Anterior cingulate cortex (tissue), 58 donors: ENCODE measurements at places on chromosomes 16 and 17.

DNA sequence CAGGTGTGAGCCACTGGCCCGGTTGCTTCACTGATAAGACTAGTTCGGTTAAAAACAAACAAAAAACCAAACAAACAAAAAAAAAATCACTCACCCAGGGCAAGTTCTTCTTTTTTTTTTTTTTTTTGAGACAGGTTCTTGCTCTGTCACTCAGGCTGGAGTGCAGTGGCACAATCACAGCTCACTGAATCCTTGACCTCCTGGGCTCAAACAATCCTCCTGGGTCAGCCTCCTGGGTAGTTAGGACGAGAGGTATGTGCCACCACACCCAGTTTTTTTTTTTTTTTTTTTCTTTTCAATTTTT is 119.5 kb upstream of the CORO6 start:
- DNase-seq: no peak

GRCh38 chr17:74466111-74466827 is at the start of gene CD300A:
Gene CD300A, plus strand, starts transcription at chr17:74466634. Its CDS starts 70 bp downstream, at chr17:74466704.
- DNase-seq: no peak

DNA sequence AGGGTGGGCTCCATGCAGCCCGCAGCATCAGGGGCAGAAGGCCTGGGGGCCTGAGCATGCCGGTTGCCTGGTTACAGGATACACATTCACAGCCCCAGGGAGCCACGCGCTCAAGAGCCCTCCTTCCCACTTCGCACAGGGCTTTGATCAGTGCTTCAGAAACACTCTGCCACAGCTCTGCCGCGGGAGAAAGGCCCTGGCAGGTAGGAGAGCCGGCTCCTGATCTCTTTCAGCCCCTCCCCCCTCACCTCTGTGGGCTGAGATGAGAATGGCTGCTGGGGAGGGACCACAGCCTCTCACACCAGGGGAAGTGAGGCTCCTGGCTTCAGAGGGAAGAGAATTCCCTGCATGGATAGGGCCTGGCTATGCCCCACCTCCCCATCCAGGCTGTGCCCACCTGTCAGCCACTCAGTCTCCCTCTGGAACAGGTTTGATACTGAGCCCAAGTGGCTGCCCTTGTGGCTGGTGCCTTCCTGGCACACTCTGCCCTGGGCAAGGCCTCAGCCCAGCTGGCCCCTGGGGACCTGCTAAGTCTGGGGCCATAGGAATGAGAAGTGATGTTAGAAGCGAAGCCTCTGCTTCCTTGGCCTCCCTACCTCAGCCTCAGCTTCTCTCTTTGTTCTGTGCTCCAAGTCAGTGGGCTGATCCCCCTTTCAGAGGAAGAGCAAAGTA is 8.6 kb downstream of the DOK4 start:
- DNase-seq: no peak

DNA sequence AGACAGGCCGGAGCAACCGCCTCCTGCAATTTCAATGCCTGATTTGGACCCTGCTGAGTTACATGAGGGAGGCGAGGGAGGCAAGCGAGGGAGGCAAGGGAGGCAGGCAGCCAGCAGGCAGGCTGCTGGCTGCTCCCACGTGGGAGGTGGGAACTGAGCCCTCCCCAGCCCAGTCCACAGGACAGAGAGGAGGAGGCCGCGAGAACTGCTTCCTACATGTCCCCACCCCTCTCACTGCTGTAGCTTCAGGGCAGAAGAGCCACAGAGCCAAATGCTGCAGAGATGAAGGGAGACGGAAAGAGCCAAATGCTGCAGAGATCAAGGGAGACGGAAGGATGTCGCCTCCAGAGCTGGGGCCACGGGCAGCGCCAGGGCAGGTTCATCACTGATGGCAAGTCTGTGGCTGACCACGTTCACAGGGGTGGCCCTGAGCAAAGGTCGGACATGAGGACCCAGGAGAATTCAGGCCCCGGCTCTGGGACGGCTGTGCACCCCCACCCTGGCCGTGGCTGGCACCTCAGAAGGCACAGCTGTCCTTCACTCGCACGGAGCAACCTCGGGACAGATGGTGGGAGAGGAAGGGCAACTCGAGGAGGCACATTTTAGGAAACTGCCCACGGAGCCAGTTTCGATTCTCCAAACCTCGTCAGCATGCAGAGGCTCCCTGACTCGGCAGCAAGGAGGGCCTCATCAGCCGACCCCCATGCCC is 21.5 kb downstream of the RPH3AL start:
- peak; percentile 32 for DNase-seq

GRCh38 chr17:28081467-28081866 is 39.0 kb downstream of the NLK start:
- no peak for DNase-seq

DNA sequence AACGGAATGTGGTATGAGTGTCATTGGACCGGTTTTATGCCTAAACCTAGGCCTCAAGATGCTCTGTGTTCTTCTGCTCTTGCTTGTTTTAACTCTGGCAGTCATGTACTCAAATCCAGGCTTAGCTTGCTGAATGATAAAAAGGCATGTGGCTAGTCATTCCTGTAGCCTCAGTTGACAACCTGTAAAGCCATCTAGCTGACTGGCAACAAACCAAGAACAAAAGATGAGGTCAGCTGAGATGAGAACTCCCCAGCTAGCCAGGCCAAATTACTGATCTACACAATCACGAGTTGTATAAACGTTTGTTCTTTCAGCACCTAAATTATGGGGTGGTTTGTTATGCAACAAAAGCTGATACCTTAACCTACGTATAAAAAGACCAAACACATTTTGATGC is 1406.0 kb upstream of the CDH8 start:
- DNase-seq: no peak

DNA sequence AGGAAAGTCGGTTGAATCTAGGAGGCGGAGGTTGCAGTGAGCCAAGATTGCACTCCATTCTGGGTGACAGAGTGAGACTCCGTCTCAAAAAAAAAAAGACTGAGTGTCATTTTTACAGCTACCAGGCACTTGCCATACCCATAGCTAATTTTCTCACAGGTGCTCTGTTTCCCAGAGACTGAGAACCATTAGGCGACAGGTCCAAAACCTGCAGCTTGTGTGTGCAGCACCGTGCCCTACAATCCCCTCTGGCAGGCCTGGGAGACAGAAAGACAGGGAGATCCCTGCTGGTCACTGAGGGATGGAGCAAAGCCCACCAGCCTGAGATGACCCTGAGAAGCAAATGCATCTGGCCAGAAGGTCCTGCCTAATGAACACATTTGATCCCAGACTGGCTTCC is 2.7 kb downstream of the TFAP4 start:
- DNase-seq: no peak

- DNase-seq: no peak
Observed at GRCh38 chr17:51500454-51500853, 240.1 kb downstream of the UTP18 start.

DNA sequence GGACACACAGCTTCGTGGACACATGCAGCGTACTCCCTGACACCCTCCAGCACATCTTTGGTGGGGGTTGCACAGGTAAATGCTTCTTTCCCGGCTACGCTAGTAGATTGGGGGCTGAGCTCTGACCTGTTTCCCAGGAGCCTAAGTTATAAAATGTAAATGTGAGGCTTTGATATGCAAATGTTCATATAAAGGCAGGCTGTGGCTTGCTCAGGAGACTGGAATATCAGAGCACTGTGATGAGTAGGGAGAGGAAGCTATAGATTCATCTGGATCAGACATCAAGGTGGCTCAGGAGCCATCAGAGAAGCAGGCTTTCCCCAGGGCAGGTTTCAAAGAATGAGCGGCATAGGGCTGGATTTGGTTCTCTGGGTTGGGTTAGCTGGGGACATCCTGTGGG is 3.4 kb upstream of the ETV4 start:
- DNase-seq: no peak

DNA sequence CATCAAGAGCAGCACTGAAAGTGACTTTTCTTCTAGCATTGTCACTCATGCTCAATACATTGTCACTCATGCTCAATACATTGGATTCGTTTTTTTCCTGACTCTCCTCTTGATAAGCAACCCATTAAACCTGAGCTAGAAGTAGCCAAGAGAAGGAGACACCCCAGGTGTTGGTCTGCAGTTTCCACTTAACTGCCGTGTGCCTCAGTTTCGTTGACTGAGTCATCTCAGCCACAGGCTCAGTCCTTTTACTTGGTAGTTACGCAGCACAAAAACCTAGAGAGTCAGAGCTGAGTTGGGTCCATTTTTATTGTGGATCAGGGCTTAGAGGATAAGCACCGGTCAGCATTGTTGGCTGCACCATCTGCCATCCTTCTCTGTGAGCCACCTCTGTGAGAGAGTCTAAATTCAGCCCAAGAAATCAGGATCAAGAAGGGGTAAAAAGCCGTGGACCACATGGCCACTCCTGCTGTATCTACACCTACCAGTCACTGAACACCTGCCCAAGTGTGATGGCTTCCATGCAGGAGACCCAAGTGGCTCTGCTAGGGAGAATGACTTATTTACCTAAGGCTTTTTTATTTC is 11.3 kb downstream of the GINS2 start:
- DNase-seq: no peak

DNA sequence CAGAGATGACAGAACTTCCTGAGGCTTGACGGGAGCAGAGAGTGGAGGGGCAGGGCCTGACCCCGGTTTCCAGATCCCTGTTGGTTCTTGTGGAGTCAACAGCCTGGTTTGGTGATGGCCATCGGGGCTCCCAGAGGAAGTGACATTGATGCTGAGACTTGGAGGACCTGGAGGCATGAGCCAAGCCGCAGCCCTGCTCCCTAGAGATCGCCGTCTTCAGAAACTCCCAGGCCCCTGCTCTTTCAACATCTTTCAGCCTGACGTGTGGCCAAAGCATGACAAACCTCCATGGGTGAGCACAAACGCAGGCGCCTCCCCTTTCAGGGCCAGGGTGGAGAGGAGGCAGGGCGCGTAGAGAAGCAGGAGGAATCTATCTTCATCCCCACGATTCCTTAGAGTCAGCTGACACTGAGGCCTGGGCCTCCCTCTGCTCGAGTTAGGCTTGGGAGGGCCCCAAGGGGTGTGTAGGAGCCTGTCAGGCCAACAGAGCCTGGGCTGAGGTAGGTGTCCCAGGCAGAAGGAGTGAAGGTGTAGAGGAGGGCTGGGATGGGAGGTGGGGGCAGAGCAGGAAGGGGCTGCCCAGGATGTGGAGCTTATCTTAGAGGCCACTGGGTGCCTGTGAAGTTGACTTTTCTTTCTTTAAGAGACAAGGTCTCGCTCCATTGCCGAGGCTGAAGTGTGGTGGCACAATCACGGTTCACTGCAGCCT is 56.1 kb upstream of the MED9 start:
- DNase-seq: no peak

GRCh38 chr17:69423450-69423849 is 9.0 kb downstream of the MAP2K6 start:
- no peak for DNase-seq

- no peak for DNase-seq
Observed at GRCh38 chr16:10205688-10206087, 23.5 kb upstream of the GRIN2A start.

DNA sequence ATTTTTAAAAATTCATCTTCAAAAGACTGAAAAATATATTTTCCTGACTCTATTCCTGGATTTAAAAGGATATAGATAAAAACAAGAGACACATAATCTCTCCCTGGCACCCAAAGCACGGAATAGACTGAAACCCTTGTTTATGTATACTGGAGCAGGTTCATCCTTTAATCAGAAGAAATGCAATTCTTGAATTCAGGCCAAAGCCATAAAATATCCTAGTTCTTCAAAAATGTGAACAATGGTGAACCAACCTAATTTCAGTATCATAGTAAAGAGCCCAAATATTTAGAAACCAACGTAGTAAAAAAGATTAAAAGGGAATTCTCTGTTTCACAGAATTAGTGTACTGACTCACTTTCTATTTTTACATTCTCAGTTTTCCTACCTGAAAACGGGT is 188.5 kb upstream of the C17orf78 start:
- no peak for DNase-seq

GRCh38 chr16:27330542-27330941 is 16.8 kb downstream of the IL4R start:
- DNase-seq: no peak

DNA sequence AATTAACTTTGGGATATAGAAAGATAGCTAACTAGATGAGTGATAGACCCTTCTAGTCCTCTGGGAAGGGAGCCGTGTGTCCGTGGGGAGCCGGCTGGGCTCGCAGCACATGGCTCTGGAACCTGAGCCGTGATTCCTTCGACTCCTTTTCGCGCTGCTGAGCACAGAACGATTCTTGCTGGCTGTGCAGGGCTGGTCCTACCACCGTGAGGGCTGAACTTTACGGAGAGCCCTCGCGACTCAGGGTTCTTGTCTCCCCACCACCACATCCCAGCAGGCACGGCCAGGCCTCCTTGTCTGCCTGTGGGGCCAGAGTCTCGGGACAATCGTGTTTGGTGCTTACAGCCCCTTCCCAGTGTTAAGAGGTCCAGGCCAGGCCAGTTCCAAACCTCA is 13.8 kb upstream of the TCF25 start:
- DNase-seq: no peak

DNA sequence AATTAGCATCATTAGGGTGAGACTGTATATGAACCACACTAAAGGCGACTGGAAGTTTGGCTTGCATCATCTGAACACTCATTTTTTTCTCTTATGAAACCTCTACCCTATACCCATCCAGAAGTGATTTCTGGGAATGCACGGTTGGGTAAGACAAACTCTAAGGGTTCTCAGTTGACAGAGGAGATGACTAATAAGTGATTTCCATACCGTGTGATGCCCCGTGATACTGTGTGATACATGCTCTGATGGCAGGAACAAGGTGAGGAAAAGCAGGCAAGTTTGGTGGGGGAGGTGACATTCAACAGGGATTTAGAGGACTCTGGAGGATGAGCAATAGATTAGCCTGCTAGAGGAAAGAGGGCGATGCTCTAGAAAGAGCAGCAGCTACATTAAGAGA is 156.4 kb upstream of the CCL2 start:
- no peak for DNase-seq

- no peak for DNase-seq
Observed at GRCh38 chr16:66886914-66887313, 6.6 kb downstream of the PDP2 start.

GRCh38 chr16:57766714-57767348 is 31.3 kb downstream of the KATNB1 start:
- no peak for DNase-seq

DNA sequence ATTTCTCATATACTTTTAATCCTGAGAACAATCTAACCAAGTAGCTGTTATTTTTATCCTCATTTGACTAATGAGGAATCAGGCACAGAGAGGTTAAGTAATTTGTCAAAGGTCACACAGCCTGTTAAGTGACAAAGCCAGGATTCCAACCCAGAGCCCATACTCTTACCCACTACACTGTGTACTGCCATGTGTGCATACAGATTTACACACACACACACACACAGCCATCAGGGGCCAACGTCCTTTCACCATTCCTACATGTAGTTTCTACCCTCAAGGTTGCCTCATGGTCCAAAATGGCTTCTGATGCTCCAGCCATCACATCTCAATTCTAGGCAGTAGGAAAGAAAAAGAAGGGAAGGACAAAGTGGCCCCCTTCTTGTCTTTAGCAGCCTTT is 22.1 kb downstream of the TMEM186 start:
- DNase-seq: no peak
